ENCODE measurements at places on chromosomes 7 and 10. TPM values are rescaled to one million over a fixed set of nuclear protein-coding genes. Genes with fewer than 3 reads are reported as not detected.

Gene CCM2
- total RNA-seq = 65.5 TPM

Gene AGFG2
- 124 TPM for total RNA-seq

DNA sequence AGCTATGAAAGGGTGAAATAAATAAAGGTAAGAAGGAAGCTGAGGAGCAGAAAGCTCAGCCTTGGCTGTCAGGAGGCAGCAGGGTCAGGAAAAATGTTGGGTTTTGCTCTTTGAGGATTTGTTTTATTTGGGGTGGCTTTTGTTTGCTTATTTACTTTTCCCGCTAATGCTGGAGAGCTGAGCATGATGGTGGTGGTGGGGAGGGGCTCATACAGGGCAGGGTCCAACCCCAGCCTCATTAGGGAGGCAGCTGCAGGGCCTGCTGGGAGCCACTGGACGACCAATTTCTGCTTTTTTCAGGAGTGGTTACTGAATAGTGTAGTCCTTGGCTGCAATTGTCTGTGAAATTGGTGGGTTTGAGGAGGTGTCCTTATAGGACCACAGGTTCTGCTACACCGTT is 36.3 kb downstream of the CCM2 start:
- peaks cover 64% of the 10 kb centered on the region for H3K4me1 ChIP-seq
- peak overlapping the region; percentile 88 for H3K27ac ChIP-seq
- peaks cover 42% of the 10 kb centered on the region for H3K36me3 ChIP-seq

DNA sequence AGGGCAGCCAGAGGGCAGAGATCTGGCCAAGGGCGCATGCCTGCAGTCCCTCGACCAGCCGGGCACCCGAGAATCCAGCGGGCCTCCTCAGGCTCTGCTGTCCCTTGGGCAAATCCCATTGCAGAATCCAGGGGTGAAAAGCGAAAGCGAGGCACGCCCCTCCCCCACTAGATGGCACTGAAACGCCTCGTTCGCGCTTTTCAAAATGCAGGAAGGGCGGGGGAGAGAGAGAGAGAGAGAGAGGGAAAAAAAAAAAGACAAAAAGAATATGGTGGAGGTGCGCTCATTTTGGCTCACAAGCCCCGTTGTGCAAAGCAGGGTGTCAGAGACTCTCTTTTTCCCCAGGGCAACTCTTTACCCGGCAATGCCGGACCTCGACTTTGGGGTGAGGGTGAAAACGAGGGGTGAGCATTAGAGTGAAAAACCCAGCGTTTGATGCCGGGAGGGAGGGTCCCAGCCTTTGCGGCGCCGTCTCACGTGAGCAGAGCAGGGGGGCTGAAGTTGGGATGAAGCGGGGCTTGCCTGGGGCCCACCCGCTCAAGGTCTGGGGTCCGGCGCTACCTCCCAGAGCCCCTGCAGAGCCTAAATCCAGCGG is 2.5 kb upstream of the TMEM178B start:
- peak overlapping the region; percentile 79 for H3K4me3 ChIP-seq
- peak overlapping the region; percentile 45 for H3K27ac ChIP-seq
- peak; percentile 46 for DNase-seq
- H3K4me1 ChIP-seq = peaks cover 36% of the 10 kb centered on the region

GRCh38 chr10:72123616-72124015 is 35.3 kb upstream of the SPOCK2 start:
- H3K27me3 ChIP-seq = no peaks in the 10 kb centered on the region
- H3K4me3 ChIP-seq = no peak overlapping the region
- H3K27ac ChIP-seq = no peak overlapping the region

Gene EFCAB10
- not detected for total RNA-seq

DNA sequence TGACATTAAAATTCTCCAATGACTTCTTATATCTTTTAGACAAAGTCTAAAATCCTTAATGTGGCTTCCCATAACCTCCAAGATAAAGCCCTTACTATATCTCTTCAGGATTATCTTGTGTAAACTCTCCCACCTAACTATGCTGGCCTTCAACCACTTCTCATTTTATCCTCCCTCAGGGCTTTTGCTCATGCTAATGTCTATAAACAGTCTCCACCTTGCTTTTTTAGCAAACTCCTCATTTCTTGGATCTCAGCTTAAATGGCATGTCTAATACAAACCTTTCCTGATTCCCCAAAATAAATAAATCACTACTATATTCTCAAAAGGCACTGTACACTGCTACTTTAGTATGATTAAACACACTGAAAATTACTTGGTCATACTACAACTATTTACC is 181.2 kb downstream of the LRRN3 start:
- H3K4me1 ChIP-seq = no peaks in the 10 kb centered on the region
- no peaks in the 10 kb centered on the region for H3K36me3 ChIP-seq
- no peaks in the 10 kb centered on the region for H3K27me3 ChIP-seq
- H3K27ac ChIP-seq = no peak overlapping the region
- DNase-seq = no peak
- no peak overlapping the region for H3K4me3 ChIP-seq

- no peak overlapping the region for H3K4me3 ChIP-seq
- no peak overlapping the region for H3K27ac ChIP-seq
- peaks cover 7% of the 10 kb centered on the region for H3K27me3 ChIP-seq
- H3K4me1 ChIP-seq = no peaks in the 10 kb centered on the region
Measured at GRCh38 chr7:45708046-45708950, 134.1 kb downstream of the ADCY1 start.

DNA sequence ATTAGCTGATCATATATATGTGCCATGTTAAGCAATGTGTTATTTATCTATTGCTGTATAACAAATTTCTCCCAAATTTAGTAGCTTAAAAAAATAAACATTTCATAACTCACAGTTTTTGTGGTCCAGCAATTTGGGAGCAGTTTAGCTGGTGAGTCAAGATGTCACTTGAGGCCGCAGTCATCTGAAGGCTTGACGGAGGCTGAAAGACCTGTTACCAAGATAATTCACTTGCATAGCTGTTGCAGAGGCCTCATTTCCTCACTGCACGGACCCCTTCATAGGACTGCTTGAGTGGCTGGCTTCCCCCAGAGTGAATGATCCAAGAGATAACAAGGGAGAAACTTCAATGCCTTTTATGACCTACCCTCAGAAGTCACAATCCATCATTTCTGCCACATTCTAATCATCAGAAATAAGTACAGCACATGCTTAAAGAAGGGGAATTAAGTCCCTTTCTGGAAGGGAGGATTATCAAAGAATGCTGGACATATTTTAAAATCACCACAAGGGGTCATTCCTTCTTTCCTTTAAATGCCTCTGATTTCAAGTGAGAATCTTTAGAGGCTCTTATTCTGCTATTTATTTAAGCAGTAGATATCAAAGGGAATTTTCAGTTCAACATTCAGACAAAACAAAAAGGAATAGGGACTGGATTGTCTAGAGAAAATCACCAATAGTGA is 10.5 kb upstream of the SRPK2 start:
- H3K4me1 ChIP-seq = no peaks in the 10 kb centered on the region
- no peak overlapping the region for H3K27ac ChIP-seq
- no peak overlapping the region for H3K4me3 ChIP-seq
- no peaks in the 10 kb centered on the region for H3K36me3 ChIP-seq
- DNase-seq = no peak

Gene KNDC1
- 0.54 TPM for total RNA-seq

DNA sequence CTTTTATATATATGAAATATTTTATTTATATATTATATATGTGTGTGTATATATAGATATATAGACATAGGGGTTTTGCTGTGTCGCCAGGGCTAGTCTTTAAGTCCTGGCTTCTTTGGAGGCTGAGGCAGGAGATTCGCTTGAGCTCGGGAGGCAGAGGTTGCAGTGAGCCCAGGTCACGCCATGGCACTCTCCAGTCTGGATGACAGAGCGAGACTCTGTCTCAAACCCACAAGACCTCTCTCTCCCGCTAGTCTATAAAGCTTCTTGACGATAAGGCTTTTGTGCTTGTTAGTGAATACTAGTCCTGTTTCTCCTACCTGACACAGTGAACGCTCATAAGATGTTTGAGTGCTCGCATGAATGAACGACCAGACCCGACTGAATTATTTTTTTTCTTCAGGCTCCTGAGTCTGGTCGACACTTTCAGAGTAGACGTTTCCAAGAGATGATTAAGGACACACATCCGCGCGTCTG is 577 bp upstream of the DDX21 start:
- no peak for DNase-seq
- H3K4me1 ChIP-seq = peaks cover 25% of the 10 kb centered on the region
- H3K27me3 ChIP-seq = no peaks in the 10 kb centered on the region
